ENCODE measurements at places on chromosomes 5 and 9.
A peak's percentile ranks its signal among the peaks of the same experiment; 100 is the strongest.

- DNase-seq, result no peak
Observed at GRCh38 chr9:68515326-68516017, 25.2 kb downstream of the TMEM252 start.

GRCh38 chr9:130150779-130151382, 21.3 kb upstream of the NCS1 start:
- DNase-seq, result no peak

- DNase-seq, result no peak
Observed at GRCh38 chr5:145775893-145776444, 59.2 kb downstream of the PRELID2 start.

DNA sequence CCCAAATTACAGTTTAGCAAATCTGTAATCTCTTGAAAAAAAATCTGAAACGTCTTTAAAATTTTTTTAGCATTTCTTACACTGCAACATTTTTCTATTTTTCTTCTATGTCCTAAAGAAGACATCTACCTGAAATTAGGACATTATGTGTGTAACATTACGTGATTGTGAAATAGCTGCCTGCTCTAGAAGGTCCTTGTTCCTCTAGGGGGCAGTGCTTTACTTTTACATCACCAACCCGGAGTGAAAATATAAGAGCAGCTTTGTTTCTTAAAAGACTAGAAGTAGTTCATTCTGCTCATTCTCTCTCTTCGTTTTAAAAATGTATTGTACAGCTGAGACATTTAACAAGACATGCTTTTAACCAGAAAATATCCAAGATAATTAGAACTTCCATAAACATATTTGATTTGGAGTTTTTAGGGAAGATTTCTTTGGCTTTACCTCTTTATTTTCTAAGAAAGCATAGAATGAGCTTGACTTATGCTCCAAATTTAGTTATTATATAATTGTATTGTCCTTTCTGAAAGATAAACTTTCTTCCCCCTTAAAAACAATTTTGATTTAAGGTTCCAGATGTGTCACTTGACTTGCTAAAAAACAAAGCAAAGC, 48.1 kb upstream of the RIOK2 start:
- no peak for DNase-seq

GRCh38 chr9:126664900-126665643, 51.3 kb downstream of the LMX1B start:
- DNase-seq, result no peak

GRCh38 chr9:96612105-96612965, 7.3 kb downstream of the CDC14B start:
- no peak for DNase-seq

GRCh38 chr5:1190278-1190677, 11.1 kb upstream of the SLC6A19 start:
- no peak for DNase-seq

DNA sequence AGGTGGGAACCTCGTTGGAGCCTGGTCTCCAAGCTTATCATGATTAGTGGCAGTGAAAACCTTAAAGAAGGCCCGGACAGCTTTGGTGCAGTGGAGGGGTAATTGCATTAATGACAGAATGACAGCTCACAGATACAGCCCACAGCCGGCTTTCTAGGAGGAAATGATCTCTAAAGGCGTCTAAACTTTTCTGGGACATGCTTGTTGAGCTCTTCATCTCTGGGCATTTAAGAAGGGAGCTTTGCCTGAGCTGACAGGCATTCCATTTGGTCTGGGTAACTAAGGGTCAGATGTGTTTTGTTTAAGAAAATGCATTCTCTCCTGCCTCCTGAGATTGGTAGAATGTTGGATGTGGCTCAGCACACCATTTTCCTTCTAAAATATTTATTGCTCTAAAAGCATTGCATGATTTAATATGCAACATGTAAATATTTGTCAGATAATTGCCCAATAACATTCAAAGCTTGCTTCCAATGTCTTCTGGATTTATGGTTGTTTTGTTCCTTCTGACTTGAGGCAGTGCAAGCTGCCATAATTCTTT, 4.0 kb downstream of the ANKRD33B start:
- no peak for DNase-seq

- no peak for DNase-seq
Observed at GRCh38 chr9:75545287-75545686, 345.2 kb upstream of the PCSK5 start.

DNA sequence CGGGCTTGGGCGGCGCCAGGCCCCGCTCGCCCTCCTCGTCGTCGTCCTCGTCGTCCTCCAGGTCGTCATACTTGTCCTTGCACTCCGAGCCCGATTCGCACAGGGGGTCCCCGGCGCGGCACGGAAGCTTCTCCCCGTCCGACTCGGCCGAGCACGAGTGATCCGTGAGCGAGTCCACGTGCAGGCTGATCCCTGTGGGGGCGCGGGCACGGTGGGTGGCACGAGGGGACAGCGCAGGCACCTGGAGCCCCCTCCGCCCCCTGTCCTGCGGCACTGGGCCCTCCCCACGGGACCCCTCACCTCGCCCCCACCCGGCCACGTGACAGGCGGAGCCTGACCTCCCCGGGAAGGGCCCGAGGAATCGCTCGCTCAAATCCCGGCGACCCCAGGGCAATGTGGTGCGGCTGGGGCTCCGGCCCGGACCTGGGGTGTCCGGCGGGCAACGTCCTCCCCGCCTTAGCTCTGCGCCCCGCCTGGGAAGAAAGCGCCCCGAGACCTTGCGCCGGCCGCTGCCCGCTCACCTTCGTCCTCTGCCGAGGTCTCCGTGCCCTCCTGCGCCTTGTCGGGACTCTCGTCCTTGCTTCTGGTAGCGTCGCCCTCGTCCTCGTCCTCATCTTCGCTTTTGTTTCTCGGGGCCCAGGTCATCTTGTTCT, 2.5 kb downstream of the IRX2 start:
- DNase-seq, result no peak

DNA sequence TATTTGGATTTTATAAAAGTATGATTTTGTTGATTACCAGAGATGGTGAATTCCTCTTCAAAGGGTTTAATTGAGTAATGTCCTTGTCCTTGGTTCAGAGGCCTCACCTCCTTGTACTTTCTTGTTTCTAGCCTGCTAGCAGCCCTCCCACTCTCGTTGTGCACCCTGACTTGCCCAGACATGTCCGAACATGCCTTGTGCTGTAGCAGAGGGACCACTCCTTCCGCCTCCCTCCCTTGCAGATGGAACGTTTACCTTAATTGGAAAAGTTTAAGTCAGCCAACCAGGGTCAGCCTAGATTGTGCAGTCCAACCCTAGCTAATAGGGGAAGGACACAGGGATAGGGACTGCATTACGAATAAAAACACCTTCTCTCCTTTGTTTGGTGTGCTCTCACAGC, 406.9 kb upstream of the NMUR2 start:
- DNase-seq, result no peak

DNA sequence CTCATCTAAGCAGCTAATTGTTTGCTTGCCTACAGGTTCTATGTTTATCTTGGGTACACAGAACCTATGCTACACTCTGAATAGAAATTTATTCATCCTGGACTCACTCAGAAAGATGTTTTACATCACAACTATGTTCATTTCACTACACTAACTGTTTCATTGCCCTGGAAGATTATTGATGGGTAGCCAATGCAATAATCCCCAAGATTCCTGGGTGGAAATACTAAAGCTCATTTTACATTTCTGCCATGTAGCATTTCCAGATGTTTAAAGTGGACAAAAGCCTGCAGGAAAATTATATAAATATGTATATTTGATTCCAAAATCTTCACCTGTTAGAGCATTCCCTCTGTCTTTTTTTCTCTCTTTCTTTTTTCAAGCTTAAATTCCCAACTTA, 51.9 kb upstream of the IL7R start:
- DNase-seq, result no peak

GRCh38 chr9:121835587-121836365, 184.3 kb downstream of the DAB2IP start:
- no peak for DNase-seq

GRCh38 chr5:145072889-145073288, 762.3 kb downstream of the PRELID2 start:
- no peak for DNase-seq

GRCh38 chr9:81377921-81378320, 311.4 kb downstream of the TLE1 start:
- no peak for DNase-seq

DNA sequence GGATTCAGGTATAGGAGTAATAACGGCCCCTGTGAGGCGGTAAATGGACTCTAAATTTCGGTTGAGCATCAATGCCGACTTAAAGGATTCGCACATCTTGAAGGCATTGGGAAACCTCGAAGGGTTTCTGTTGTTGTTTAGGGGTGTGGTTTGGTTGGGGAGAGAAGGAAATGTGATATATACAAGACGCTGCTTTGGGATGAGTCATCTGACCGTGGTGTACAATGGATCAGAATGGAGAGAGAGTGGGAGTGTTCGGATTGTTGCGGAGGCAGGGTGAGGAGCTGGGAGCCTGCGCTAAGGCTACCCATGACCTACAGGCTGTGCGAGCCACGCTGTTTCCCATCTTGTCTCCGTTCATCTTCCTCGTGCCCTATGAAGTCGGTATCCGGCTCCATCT, 60.4 kb upstream of the ERCC6L2 start:
- DNase-seq, result no peak

- DNase-seq, result peak; percentile 56
Observed at GRCh38 chr9:97237951-97238889, 69.2 kb upstream of the CCDC180 start.

GRCh38 chr5:34608859-34609648, 47.1 kb upstream of the RAI14 start:
- no peak for DNase-seq

- DNase-seq, result no peak
Observed at GRCh38 chr9:110785166-110785565, 116.6 kb downstream of the MUSK start.

DNA sequence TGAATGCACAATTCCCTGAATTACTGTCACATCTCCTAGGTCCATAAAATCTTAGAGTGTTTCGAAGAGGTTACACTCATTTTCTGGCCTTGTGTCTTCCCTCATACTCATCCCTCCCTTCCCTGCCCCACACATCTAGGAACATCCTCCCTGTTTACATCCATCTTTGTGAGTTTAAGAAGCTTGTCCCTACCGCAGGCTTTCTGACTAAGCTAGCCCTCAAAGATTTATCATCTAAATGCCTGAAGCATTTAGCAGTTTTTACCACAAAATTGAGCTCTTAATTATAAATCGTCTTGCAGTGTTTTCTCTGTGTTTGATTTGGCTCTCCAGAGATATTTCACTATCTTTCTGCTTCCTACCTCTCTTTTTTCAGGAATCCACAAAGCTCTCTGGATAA, 374.8 kb downstream of the KIAA0825 start:
- no peak for DNase-seq

- DNase-seq, result no peak
Observed at GRCh38 chr9:128282500-128282899, 6.4 kb downstream of the SWI5 start.

DNA sequence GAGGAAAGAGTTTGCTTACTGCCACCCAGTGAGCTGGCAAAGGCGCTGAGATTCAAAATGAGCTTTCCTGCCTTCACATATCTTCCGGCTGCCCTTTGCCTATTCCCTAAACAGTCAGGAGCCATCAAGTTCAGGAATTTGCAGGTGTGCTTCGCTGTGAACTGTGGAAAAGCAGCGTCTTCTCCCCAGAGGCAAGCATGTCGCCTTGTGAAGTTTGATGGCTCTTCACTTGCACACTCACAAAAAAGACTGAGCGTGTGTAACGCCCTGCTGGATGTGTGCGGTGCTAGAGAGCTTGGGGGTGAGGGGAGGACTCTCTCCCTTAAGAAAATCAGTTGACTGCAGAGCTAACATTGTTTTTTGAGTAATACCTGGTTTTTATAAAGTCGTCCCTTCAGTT, 288.7 kb downstream of the DOCK8 start:
- DNase-seq, result no peak

- no peak for DNase-seq
Observed at GRCh38 chr9:127122176-127123063, at the start of gene ANGPTL2. Gene ANGPTL2, minus strand, starts transcription at chr9:127122635. Its CDS starts 13,904 bp downstream, at chr9:127108731.

DNA sequence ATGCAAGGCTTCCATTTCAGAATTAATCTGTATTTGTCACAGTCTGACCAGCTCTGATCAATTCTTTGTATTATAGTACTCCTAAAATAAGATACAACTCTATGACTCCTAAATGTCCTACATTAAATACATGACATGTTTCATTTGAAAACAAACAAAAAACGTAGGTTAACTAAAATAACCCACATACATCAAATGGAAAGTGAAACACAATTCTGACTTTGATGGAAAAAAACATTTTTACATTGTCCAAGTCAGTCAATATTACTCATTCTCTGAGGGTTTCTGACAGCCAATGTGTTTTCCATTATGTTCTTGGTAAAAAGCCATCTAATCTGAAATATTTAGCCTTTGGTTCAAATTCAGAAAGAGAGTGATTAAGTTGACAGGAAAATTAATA, 8.7 kb downstream of the HMGCS1 start:
- no peak for DNase-seq

DNA sequence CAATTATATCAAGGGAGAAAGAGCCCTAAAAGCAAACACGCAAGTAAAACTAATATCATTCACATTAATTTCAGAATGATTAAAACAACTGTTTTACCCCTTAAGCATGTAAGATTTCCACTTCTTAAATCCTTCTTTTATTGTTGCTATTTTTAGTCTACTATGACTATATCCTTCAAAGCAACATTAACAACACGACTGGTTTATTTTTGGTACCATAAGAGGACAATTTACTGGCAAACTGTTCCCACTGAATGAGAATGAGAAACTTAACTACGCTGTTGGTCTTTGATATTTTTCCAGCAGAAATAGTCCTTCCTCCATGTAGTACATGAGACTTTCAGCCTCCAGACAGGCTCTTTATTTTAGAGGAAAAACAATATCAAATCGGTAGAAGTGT, 281.5 kb downstream of the CTNND2 start:
- DNase-seq, result no peak

- no peak for DNase-seq
Observed at GRCh38 chr9:100689635-100690034, 111.8 kb downstream of the CAVIN4 start.

DNA sequence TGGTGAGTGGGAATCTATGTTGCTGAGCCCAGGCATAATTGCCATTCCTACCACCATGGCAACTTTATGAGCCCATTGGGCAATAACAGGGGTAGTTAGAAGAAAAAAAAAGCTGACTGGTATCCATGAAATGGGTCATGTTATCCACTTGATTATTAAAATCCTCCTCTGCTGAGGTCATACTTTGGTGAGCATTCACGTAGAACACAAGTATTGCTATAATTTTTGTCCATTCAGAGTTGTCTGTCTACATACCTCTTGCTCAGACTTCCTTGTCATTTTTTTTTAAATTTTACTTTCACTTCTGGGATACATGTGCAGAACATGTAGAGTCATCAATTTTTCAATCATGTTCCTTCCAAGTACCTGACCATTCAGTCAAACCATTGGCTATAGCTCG, 780.8 kb upstream of the ARRDC3 start:
- DNase-seq, result no peak

GRCh38 chr5:28961816-28962215, 1923.4 kb upstream of the CDH9 start:
- DNase-seq, result no peak
